ENCODE measurements at places on chromosomes 4 and X. TPM values are rescaled to one million over a fixed set of nuclear protein-coding genes. Genes with fewer than 3 reads are reported as not detected.

Gene F9
- not detected for total RNA-seq

Gene TMPRSS11E
- 2.3 TPM for total RNA-seq

DNA sequence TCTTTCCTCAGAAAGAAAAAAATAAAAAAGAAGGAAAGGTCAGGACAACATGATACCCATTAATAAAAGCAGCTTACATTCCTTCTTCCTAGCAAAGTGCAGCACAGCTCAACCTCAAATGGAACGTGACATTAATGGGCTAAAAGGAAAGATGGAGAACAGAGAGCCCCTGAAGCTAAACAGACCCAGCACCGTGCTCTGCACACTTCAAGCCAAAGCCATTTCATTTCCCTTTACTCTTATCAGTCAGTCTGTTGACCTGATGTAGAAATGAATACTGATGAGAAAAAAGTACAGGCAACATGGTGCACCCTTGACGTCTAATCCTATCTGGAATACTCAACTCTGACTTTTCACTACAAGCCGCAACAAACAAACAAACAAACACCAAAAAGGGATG is 57.7 kb upstream of the EDNRA start:
- DNase-seq, result no peak

DNA sequence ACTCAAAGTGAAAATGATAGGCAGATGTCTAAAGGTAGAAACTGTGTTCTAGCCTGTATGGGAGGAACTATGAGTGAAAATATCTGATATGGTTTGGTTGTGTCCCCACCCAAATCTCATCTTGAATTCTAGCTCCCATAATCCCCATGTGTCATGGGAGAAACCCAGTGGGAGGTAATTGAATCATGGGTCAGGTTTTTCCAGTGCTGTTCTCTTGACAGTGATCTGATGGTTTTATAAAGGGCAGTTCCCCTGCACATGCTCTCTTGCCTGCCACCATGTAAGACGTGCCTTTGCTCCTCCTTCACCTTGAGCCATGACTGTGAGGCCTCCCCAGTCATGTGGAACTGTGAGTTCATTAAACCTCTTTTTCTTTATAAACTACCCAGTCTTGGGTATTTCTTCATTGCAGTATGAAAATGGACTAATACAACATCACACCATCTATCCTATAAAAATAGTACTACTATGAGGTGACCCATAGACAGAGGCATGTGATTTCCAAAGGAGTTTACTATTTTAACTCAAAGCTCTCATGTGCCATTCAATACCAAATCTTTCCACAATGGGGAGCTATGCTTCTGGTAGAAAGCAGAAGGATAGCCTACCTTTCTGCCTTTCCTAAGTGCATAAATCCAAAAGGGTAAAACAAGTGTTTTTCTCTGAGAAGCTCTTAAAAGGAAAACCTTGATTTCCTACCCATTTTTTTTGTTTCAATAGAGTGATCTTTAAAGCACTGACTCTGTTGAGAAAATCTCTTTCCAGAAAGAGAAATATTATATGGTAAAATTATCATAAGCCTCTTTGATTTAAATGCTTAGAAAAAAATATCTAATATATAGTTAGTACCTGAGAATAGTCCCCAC is 38.8 kb downstream of the SEC31A start:
- no peak for DNase-seq

DNA sequence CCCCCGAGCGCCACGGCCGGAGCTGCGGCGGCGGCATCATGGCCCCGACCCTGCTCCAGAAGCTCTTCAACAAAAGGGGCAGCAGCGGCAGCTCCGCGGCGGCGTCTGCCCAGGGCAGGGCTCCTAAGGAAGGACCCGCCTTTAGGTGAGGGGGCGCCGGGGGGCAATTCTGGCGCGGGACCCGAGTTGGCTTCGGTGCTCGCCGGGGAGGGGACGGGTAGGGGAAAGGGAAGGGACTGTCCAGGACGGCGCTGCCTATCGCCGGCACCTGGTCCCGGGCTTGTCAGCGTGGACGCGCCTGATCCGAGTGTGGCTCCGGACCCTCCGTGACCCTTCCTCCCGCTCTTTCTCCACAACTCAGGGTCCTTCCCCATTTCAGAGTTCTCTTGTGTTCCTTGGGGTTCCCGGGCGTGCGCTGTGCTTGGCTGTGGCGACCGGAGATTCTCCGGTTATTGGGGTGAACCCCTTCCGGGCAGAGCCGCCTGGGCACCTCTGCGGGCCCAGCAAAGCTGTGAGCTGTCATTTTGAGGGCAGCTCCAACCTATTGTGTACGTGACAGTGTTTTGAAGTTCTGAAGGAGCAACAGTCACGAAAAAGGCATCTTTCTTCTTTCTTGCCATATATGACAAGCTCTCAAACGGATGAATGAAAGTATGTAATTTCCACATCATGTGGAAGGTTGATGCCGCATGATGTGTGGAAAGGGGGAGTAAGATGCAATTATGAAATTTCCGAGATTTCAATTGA is 522 bp downstream of the FNIP2 start:
- peak; percentile 48 for DNase-seq

DNA sequence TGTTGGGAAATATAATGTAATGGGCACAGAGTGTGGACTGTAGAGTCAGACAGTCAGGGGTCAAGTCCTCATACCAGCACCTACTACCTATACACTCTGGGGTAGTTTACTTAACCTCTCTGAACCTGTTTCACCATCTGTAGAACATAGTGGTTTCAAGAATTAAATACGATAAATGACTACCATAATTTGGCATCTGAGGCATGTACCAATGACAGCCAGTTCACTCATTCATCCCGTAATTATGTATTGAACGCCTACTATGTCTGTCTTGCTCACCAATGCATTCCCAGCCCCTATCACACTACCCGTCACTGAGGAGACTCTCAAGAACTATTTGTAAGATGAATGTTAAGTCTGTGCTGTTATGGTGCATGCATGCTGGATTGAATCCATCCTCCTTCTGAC is 2.0 kb upstream of the FGB start:
- no peak for DNase-seq

DNA sequence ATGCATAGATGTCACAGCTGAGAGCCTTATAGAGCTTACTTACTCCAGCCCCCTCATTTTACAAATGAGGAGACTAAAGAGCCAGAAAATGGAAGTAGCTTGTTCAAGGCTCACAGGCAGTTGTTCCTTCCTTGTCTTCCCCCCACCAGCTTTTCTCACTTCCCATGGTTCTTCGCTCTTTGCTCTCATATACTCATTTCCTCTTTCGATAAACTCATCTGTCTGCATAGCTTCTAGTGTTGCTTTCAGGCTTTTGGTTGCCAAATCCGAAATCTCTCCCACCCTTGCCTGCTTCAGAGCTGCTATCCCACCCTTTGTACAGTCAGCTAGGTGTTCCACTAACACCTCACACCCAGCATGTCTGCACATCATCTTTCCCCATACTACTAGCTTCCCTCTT is 25.0 kb upstream of the GJB1 start:
- no peak for DNase-seq

GRCh38 chr4:85603437-85604336 is 128.7 kb downstream of the ARHGAP24 start:
- DNase-seq, result no peak

DNA sequence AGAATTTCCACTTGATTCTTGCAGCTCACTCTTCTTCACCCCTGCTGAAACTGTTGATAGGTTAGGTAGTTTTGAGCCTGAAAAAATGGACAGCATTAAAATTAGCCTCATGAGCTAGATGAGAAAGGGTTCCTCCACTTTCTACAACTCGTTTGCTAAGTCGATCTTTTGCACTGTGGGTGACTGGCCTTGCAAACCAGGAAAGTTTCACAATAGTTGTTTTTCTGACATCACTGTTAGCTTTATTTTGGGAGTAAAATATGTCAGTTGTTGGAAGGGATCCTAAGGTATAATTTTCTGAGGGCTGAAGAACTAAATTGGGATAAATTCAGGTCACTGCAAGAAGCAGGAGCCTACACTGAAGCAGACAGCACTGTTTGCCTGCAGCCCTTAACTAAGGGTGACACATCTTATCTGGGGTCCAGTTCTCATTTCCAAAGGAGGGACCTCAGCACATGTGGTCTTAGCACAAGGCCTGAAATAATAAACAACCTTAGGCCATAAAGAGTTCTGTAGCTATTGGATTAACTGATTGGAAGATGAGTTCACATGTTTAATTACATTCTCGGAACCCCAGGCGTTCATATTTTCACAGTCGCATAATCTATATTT is 29.1 kb downstream of the ANAPC4 start:
- DNase-seq, result no peak

- DNase-seq, result no peak
These were observed at the start of gene PAGE2 for GRCh38 chrX:55088795-55089489. Gene PAGE2 (plus strand): TSS chrX:55089018. CDS start chrX:55090021, 1,003 bp downstream.

Measured in H9 (cell line).